Head of caudate nucleus (tissue), 42 donors: ENCODE measurements at places on chromosomes 4 and X.

GRCh38 chrX:1521459-1521956, 15.5 kb downstream of the P2RY8 start:
- DNase-seq, result no peak

DNA sequence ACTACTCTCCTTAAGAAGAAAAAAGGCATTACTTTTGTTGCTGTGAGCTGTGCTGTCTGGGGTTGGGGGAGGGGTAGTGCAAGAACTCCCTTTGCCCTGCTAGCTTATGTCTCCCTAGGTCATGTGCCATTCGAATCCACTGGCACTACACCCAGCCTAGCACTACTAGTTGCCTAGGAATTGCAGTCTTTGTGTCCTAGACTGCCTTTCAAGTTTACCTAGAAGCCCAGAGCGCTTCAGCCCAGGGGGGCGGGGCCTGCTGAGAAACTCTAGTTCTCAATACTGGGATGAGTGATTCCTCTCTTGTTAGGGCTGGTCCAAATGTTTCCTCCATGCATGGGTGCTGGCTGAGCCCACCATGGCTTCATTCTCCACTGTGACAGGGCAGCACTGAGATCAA, 1011.5 kb downstream of the PCDH19 start:
- DNase-seq, result no peak

- no peak for DNase-seq
Observed at GRCh38 chr4:91288702-91289311, 1015.0 kb upstream of the GRID2 start.

GRCh38 chr4:89001647-89002445, 55.1 kb downstream of the FAM13A start:
- no peak for DNase-seq

DNA sequence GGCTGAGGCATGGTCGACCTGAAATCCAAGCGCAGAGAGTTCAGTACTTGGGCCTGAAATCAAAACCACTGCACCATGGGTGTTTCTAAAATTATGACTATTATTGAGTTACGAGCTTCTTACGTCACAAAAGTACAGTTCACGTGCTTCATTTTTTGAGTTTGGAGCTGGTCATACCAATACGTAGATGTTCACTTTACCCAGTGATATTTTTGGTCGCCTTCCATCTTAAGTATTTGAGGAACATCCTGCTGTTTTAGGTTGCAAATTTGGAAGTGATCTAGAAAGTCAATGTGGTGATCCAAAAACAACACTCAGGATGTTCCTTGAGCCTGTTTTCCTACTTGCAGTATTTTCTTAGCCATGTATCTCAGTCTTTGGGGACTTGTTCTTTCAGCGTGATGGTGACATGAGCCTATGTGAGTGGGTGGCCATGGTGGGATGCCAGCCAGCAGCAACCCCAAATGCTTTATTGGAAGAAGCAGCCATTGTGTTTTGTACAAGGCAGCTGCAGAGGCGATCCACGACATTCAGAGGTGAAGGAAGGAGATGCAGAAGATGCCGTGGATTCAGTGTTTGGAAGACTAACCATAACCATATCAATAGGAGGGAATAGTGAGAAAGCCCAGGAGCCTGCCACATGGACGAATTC, 28.7 kb downstream of the LDB2 start:
- no peak for DNase-seq

- peak; percentile 15 for DNase-seq
Observed at GRCh38 chrX:44012484-44013096, 39.4 kb upstream of the NDP start.

DNA sequence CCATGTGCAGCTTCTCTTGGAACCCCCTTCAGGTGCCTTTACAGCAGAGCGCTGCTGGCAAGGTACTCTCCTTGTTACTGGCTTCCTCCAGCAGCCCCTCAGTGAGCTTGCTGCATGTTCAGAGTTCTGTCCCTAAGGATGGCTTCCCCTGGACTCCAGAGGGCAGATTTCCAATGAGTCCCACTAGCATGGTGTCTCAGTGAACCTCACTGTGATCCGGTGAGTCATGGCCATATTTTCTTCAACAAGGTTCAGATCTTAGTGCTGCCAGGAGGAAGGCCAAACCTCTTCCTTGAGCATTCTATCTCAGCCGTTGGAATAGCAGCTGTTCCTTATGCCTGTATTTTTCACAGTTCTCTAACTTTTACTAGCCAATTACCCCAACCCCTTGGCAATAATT, 98.8 kb downstream of the CASK start:
- DNase-seq, result no peak
